ENCODE measurements at places on chromosomes 3 and 15.

DNA sequence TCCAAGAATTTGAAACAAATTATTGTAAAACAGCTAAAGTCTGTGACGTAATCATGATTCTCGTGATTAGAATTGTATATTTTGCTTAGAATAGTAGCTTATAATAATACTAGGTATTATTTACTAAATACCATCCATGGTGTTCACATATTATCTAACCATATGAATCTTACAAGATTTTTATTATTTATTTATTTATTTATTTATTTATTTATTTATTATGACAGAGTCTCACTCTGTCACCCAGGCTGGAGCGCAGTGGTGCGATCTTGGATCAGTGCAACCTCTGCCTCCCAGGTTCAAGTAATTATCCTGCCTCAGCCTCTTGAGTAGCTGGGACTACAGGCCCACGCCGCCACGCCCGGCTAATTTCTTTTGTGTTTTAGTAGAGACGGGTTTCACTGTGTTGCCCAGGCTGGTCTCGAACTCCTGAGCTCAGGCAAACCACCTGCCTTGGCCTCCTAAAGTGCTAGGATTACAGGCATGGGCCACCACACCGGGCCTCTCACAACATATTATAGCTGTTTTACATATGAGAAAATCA lies 173.5 kb downstream of the EPHA3 start:
- no peak for DNase-seq

DNA sequence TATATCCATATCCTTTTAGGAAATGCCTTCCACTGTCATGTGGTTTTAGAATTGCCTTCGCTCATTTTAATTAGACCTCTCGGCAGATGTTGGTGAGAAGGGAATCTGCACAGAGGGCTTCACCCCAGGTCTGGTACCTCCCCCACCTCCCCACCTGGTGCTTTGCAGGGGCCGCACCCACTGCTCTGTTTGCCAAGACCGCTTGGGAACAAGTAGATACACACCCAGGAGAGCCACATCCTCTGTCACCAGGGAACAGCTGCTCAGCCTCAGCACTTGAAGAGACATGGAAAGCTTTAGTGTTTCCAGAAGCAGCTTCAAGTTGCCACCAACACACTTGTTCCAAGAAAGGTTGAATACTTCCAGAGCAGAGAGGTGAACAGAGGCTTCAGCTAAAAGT lies 21.8 kb downstream of the LRRC31 start:
- no peak for DNase-seq

DNA sequence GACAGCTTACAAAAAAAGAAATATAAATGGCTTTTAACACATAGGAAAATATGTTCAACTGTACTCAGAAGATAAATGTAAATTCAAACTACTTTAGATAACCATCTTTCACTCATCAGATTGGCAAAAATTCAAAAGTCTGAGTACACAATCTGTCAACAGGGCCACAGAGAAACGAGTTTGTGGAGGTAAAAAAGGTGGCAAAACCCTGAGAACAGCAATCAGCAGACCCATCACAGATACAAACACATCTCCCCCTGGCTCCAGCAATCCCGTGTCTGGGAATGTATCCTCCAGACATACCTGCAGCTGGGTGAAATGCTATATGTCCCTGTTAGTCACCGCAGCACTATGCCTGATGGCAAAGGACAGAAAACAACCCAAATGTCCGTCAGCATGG lies 149.5 kb downstream of the OSBPL10 start:
- no peak for DNase-seq

DNA sequence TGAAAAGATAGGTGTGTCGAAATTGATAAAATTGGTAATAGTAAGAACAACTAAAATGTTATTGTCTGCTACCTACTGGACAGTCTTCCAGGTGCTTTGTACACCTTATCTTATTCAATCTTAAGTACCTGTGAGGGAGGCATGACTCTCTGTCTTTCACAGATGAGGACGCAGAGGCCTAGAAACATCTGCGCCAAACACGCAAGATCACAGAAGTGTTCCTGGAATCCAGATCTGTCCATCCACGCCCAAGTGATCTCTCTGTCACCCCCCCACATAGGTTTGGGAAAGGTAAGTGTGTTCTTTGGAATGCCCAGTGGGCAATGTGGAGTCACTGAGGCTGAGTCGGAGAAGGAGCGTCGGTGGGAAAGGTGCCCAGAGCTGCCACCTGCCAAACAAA lies 34.4 kb upstream of the PTPRG start:
- no peak for DNase-seq

GRCh38 chr3:116267116-116267515 lies 178.2 kb downstream of the LSAMP start:
- DNase-seq = no peak

GRCh38 chr3:150073031-150073430 lies 102.3 kb upstream of the PFN2 start:
- no peak for DNase-seq
